Stimulated activated CD4-positive, alpha-beta T cell treated with anti-CD3 and anti-CD28 coated beads, Interleukin-4, amount 100 ng/mL, for 24 hours (primary cell): ENCODE measurements at places on chromosomes 12 and 14.

- DNase-seq = no peak
Measured at GRCh38 chr14:102826161-102826560, 48.9 kb downstream of the TRAF3 start.

- no peak for DNase-seq
Measured at GRCh38 chr12:138171-138897, 71.8 kb downstream of the IQSEC3 start.

GRCh38 chr12:29437575-29437974 lies 56.6 kb upstream of the ERGIC2 start:
- DNase-seq = no peak

DNA sequence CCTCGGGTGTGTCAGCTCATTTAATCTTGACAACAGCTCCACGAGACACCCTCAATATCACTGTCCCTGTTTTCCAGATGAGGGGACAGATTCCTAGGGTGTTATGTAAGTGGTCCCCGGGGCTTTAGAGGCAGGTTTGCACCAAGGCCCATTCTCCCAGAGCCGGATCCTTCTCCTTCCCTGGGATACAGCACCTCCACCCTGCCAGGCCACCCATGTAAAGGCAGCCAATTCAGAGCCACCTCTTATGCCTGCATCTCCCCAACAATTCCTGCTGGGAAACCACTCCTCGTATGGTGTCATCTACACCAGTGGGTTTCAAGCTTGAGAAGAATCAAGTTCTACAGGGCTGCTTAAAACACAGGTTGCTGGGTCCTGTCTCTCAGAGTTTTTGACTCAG lies 4.1 kb upstream of the CYP46A1 start:
- no peak for DNase-seq

- DNase-seq = no peak
Measured at GRCh38 chr14:103225476-103225875, 102.2 kb downstream of the TNFAIP2 start.

DNA sequence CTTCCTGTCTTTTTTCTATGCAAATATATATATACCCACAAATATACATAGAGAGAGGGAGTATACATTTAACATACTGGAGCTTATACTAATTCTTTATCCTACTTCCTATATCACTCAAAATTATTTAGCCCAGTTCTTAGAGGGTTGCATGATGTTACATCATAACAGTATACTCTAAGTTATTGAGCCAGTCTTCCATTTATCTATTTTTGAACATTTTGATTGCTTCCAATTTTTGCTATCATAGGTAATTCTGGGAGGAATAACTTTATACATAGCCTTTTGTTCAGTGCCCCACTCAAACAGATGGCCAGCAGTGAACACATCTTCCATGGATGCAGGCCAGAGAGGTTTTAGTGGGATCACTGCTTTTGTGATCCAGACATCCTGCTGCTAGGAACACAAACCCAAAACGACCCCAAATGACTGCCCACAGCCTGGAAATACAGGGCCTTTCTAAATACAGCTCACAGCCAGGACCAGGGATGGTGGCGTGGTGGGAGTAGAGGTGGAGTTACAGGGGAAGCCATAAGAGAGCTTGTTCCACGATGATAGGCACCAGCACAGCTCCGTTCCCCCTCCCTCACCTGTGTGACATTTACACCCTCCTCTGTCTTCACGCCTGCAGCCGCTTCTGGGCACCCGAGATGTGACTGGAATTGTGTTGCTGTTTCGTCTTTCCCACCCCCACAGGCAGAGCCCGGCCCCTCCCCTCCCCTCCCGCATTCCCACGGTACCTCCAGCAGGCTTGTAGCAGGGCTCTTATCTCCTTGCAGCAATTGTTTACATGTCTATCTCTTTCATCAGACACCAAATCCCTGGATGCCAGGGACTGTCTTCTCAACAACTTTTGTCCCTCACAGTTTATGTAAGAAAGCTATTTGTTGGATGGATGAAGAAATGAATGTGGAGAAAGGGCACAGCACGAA lies 30.7 kb upstream of the HDAC7 start:
- no peak for DNase-seq

GRCh38 chr14:73231981-73232851 lies 5.1 kb upstream of the PAPLN start:
- DNase-seq = no peak

- DNase-seq = no peak
Measured at GRCh38 chr14:95444132-95445129, 72.0 kb downstream of the SYNE3 start.

DNA sequence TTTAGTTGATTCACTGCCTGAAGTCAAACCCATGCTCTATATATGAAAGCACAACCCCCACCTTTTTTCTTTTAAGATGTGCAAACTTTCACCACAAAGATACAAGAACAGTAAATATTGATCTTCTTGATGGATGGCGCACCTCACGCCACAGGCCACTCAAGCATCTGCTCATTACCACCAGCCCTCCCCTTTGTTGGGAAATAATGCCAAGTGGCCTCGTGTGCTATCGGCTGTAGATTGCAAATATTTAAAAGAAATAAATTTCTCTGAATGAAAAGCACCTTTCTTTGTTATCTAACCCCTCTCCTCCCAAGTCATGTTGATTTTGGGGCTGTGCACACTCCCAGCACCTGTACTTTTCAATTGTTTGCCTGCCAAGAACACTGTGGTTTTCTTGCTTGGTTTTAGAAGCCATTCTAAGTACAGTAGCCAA lies 122.7 kb downstream of the C12orf42 start:
- no peak for DNase-seq

DNA sequence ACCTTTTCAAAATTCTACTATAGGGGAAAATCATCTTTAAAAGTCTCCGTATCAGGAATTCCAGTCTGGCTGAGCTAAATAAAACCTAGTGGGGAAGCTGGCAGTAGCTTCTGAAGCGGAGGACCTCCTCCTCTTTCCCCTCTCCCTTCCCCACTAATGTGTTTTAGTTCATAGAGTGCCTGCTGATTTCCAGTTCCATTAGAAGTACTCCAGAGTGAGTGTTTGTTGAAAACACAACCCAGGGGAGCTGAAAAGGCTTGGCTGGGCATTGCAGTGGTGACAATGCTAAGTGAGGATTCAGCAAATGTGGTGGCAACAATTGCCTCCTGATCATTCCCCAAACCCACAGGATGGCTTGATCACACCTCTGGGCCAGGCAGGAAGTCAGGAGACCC lies 144.2 kb upstream of the FRMD6 start:
- no peak for DNase-seq

DNA sequence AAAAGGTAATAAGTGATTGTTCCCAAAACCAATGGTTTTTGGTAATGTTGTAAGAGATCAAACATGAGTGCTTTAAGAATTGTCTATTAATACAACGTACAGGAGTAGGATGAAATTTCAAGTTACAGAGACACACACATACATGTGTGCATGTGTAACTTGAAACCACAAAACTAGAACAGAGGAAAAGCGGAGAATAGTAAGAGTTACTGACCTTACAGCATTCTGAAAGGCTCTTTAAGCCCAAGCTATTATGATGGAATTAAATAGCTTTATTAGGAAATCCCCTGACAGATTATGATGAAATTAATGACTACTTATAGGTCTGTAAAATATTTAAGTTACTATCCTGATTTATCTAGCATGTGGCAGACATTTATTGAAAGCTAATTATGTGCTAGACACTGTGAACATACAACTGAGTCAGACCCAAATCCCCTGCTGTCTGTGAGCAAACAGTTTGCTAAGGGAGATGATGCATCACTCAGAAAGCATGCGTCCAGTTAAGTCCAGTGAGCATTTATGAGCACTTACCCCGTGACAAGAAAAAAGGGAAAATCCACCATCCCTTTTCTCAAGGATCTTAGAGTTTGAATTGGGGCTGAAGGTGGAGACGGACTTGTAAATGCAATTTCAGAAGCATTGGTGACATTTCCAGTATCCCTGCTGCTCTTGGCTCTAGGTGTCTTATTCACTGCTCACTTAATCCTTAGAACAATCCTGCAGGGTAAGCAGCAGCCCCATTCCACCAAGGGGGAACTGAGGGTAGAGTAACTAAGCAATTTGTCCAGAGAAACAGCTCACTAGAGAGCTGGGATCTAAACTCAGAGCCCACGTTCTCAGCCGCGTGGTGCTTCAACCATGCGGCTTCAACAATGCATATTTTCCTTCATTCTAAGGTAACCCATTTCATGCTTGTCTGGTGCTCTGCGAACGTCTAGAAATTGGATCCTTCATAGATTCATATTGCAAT lies 117.4 kb downstream of the EML1 start:
- DNase-seq = no peak

- DNase-seq = no peak
Measured at GRCh38 chr12:63980211-63980610, 135.7 kb downstream of the SRGAP1 start.

DNA sequence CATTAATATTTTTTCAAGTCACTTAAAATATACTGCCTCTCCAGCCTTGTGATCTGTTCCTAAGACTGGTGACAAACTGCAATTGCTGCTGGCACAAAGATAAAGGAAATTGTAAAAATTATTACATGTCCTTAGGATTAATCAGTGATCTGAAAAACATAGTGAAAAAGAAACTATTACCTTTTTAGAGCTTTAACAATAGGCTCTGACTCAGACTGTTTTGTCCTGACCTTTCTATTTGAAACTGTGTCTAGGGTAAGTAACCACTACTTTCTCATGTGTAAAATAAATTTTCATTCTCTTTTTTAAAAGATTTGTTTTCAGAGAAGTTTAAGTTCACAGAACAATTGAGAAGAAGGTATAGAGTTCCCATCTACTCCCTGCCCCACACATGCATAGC lies 80.4 kb upstream of the CLEC14A start:
- DNase-seq = no peak

GRCh38 chr12:113127791-113128199 lies 7.8 kb downstream of the RASAL1 start:
- DNase-seq = no peak

GRCh38 chr14:77319422-77319821 lies 1.3 kb downstream of the POMT2 start:
- no peak for DNase-seq

- DNase-seq = no peak
Measured at GRCh38 chr12:62267480-62267879, 7.3 kb downstream of the USP15 start.

GRCh38 chr12:118127867-118128266 lies 8.1 kb upstream of the PEBP1 start:
- DNase-seq = no peak

DNA sequence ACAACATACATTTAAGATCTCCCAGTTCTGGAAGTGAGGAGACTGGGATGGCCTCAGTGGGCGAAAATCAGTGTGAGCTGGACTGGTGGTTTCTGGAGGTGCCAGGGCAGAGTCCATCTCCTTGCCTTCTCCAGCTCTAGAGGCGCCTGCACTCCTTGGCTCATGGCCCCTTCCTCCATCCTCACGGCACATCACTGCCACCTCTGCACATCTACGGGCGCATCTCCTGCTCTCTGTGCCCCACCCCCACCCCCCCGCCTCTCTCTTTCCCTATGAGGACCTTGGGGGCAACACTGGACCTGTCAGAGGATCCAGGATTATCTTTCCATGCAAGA lies 62.8 kb upstream of the DIO3 start:
- no peak for DNase-seq

- no peak for DNase-seq
Measured at GRCh38 chr14:64878837-64879634, 671 bp downstream of the SPTB start.

DNA sequence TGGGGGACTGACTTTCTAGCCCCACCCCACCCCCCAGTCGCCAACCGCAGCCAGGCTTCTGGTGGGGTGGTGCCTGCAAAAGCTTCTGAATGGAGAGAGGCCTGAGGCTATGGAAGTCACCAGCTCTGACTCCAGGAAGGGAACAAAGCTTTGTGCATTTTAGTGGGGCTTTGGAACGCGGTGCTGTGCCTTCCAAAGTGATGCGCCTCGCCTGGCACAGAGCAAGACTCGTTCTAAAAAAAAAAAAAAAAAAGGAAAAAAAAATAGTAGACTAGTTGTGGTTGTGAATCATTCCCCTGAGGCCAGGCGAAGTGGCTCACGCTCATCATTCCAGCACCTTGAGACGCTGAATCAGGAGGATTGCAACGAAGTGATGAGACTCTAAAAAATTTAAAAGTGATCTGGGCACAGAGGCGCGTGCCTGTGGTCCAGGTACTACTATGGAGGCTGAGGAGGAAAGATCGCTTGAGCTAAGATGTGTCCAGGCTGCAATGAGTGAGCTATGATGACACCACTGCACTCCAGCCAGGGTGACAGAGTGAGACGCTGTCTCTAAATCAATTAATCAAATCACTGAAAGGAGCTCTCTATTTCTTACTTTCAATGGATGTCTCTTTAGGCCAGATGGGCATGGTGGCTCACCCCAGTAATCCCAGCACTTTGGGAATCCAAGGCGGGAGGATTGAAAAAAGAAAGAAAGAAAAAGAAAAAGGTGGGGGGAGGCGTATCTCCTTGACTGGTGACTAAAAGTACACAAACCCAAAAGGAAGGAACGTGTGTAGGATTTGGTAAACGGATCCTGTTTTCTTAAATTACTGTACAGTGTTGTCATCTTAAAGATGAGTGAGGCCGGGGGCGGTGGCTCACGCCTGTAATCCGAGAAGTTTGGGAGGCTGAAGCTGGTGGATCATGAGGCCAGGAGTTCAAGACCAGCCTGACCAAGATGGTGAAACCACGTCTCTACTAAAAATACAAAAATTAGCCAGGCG lies 259.6 kb upstream of the ALG10B start:
- DNase-seq = no peak

DNA sequence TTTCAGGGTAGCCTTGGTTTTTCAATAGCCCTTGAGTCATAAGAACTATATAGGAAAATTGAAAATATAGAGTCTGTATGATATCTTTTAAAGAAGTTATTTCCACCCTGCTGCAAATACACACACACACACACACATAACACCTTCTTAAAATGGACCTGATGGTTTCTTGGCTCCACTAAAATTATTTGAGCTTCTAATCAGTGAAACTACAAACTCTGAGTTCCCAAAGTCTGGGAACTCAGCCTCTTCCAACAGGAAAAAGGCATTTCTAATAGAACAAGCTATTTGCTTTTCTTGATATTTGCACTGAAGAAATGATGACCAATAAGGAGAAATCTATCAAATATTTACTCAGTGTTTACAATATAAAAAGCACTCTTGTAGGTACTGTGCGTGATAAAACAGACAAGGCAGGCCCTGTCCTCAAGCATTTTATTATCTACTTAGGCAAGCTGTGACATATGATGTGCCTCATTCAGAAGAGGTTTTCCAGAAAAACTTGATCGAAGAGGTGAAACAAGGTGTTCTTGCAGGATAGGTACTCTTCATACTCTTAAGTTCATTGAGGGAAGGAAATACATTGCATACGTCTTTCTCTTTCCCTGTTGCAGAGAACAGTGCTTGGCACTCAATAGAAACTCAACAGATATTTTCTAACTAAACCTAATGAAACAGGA lies 88.6 kb downstream of the MGST1 start:
- no peak for DNase-seq

DNA sequence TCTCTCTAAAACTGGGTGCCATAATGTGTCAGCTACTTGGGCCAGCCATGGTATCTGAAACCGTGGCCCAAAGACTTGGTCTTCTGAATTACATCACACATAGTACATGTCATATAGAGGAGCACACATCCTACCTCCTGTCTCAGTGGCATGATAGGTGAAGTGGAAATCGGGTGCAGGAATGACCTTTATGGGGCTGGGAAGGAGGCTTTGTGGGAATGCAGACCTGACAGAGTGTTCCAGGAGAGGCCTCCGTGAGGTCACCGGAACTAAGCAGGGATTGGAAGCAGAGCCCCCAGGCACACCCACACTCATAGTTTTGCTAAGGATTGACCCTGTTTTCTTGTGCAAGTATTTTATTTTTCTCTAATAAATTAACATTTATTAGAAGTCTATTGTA lies 82.6 kb downstream of the NTF3 start:
- DNase-seq = no peak
